ENCODE measurements at places on chromosomes 2 and 18. TPM values are rescaled to one million over a fixed set of nuclear protein-coding genes. Genes with fewer than 3 reads are reported as not detected.
A peak's percentile ranks its signal among the peaks of the same experiment; 100 is the strongest.

PLEKHA3 gene
- 7.1 TPM for total RNA-seq

C2orf80 gene
- not detected for total RNA-seq

STK16 gene
- 29.5 TPM for total RNA-seq

GRCh38 chr2:8805278-8806210 is 31.9 kb downstream of the KIDINS220 start:
- no peak overlapping the region for H3K4me3 ChIP-seq
- peaks cover 10% of the 10 kb centered on the region for H3K4me1 ChIP-seq
- H3K27me3 ChIP-seq: no peaks in the 10 kb centered on the region
- H3K27ac ChIP-seq: no peak overlapping the region
- DNase-seq: peak; percentile 23
- peaks cover 39% of the 10 kb centered on the region for H3K36me3 ChIP-seq

- H3K4me1 ChIP-seq: peaks cover 7% of the 10 kb centered on the region
- H3K4me3 ChIP-seq: no peak overlapping the region
- H3K36me3 ChIP-seq: no peaks in the 10 kb centered on the region
Observed at GRCh38 chr2:212940816-212941215, 210.6 kb downstream of the IKZF2 start.

DNA sequence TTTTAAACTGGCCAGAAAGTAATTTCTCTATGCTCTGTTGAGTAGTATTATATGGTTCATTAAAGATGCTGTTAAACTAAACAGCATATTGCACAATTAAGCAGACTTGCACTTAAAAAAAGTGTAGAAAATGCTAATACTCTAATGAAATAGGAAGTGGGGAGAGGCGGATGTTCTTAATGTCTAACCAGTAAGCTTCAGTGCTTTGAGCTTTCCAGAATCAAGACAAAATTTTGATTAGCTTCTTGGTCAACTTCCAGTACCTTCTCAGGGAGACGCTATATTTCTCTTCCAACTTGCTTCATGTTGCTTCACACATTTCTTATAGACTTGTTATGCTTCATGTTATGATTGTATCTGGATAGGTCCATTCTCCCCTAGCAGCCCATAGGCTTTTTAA is 89.1 kb downstream of the MAP2 start:
- H3K27ac ChIP-seq: no peak overlapping the region
- DNase-seq: no peak
- no peaks in the 10 kb centered on the region for H3K36me3 ChIP-seq
- H3K4me3 ChIP-seq: no peak overlapping the region
- no peaks in the 10 kb centered on the region for H3K27me3 ChIP-seq
- H3K4me1 ChIP-seq: no peaks in the 10 kb centered on the region

- no peaks in the 10 kb centered on the region for H3K36me3 ChIP-seq
- H3K27ac ChIP-seq: no peak overlapping the region
- H3K27me3 ChIP-seq: no peaks in the 10 kb centered on the region
- no peaks in the 10 kb centered on the region for H3K4me1 ChIP-seq
- no peak overlapping the region for H3K4me3 ChIP-seq
- DNase-seq: no peak
Observed at GRCh38 chr18:43236921-43237320, 40.4 kb downstream of the SYT4 start.

DNA sequence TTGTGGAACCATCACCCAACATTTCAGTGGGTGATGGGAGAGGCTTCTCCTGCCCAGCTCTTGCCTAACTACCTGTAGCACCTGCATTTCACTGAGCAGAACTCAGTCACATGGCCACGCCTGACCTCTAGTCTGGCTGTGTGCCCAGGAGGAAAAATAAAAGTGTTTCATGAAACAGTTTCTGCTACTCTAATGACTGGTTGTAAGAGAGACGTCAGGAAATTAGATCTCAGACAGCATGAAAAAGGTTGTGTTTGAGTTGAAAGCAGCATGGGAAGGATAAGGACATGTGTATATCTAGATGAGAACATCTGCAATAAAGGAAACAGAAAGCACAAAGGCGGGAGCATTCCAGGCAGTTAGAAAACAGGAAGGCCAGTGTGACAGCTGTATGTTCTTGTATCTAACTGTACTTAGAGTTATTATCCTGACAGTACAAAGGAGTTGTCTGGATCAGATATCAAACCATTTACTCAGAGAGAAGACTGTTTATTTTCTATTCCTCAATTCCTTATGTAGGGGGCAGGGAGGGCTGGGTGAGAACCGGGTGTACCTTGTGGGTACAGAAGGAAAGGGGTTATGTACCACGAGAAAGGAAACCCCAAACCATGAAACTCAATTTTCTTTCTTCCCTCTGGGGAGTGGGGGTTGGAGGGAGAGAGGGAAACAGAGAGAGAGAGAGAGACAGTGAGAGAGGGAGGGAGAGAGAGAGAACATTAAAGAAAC is 307.4 kb upstream of the VWC2L start:
- no peaks in the 10 kb centered on the region for H3K4me1 ChIP-seq
- no peaks in the 10 kb centered on the region for H3K36me3 ChIP-seq
- H3K27ac ChIP-seq: no peak overlapping the region
- DNase-seq: no peak
- no peaks in the 10 kb centered on the region for H3K27me3 ChIP-seq
- H3K4me3 ChIP-seq: no peak overlapping the region

DNA sequence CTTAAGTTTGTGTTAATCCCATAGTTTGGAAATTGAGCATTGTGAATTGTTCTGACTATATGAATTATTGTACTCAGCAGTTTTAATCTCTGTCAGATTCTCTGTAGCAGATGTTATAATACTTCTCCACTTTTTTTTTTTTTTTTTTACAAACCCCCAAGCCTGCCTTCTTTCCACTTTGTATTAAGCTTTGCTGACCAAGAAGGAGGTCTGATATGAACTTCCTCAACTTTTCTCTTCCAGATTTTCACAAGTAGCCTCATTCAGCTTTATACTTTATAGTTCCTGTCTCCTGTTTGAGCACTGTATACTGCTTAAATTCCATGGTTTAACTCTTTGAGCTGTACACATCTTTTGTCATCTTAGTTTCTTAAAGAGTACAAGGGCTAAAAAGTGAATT is 105.0 kb downstream of the HAUS1 start:
- no peak overlapping the region for H3K4me3 ChIP-seq
- no peaks in the 10 kb centered on the region for H3K27me3 ChIP-seq
- no peak overlapping the region for H3K27ac ChIP-seq
- peak; percentile 38 for DNase-seq

Data from osteoblast (primary cell).